ENCODE measurements at places on chromosomes 12 and 14. TPM values are rescaled to one million over a fixed set of nuclear protein-coding genes. Genes with fewer than 3 reads are reported as not detected.

SELPLG gene
- 0.80 TPM for total RNA-seq

CLMN gene
- 19.5 TPM for total RNA-seq

KRT74 gene
- not detected for total RNA-seq

MORN3 gene
- total RNA-seq: not detected

OR6C74 gene
- total RNA-seq: not detected

PFDN5 gene
- total RNA-seq: 531 TPM

COX6A1 gene
- total RNA-seq: 1,113 TPM

GALNT4 gene
- total RNA-seq: 5.7 TPM

TCL1B gene
- total RNA-seq: not detected

HPD gene
- total RNA-seq: not detected

SLC39A9 gene
- 94.5 TPM for total RNA-seq

SIRT4 gene
- 2.8 TPM for total RNA-seq

FOS gene
- total RNA-seq: 78.3 TPM

INSM2 gene
- 0.27 TPM for total RNA-seq

GALC gene
- 20.4 TPM for total RNA-seq

PTCSC3 gene
- not detected for total RNA-seq

MUCL1 gene
- not detected for total RNA-seq

GPRC5D gene
- not detected for total RNA-seq

CCDC197 gene
- total RNA-seq: not detected

HOTAIR gene
- not detected for total RNA-seq

CDKN1B gene
- 40.6 TPM for total RNA-seq

PSMD9 gene
- total RNA-seq: 95.1 TPM

ADAM20 gene
- total RNA-seq: 0.05 TPM

DEPDC4 gene
- 2.5 TPM for total RNA-seq

SYNE3 gene
- 1.6 TPM for total RNA-seq

B4GALNT3 gene
- total RNA-seq: 1.2 TPM

PRH2 gene
- total RNA-seq: 0.26 TPM

CLEC7A gene
- not detected for total RNA-seq

UTP20 gene
- 44.2 TPM for total RNA-seq

CFAP54 gene
- total RNA-seq: 0.05 TPM

LRIG3 gene
- total RNA-seq: 8.9 TPM

MIP gene
- not detected for total RNA-seq

TC2N gene
- total RNA-seq: 5.9 TPM

KRT6A gene
- not detected for total RNA-seq

FAM90A1 gene
- total RNA-seq: not detected

SOAT2 gene
- not detected for total RNA-seq

TBX3 gene
- 3.3 TPM for total RNA-seq

BHLHE41 gene
- 9.5 TPM for total RNA-seq

SLC38A4 gene
- total RNA-seq: not detected

DPPA3 gene
- not detected for total RNA-seq

MARCHF9 gene
- total RNA-seq: 12.5 TPM

WNT1 gene
- total RNA-seq: not detected

GRIN2B gene
- total RNA-seq: 7.2 TPM

RHOF gene
- total RNA-seq: 5.7 TPM

LRFN5 gene
- total RNA-seq: not detected

SSTR1 gene
- not detected for total RNA-seq

RNASE3 gene
- not detected for total RNA-seq

LRRC23 gene
- 10.0 TPM for total RNA-seq

TMEM121 gene
- 17.8 TPM for total RNA-seq

PRIMA1 gene
- 0.95 TPM for total RNA-seq
